Substantia nigra (tissue), 51 donors: ENCODE measurements at places on chromosomes 12 and 14.

GRCh38 chr12:12510141-12510540 lies 52.5 kb downstream of the DUSP16 start:
- no peak for DNase-seq

DNA sequence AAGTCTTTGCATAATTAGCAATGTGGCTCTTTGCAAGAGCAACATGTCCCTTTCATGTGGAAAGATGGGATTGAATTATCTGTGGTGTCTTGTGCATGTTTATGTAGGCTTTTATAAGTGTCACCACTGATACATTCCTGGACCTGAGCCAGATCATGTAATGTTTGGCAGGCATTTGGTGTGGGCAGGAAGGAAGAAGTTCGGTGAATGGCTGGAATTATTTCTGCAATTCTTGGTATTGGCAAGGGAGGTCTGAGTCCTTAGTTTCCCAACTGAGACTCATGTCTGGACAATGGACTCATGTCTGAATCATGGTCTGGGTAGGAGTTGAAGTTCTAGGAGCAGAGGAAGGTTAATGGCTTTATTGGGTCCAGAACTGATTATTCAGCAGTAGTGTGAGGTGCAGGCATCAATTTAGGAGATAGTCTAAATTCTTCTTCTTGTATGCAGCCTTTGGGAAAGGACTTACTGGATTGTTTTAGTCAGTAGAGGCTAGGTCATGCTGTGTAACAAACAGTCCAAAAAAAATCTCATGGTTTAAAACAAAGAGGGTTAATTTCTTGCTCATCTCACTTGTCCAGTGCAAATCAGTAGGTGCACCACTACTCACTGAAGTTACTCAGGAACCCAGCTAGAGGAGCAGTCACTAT lies 186.5 kb upstream of the LHX5 start:
- DNase-seq, result no peak

GRCh38 chr14:72155379-72155993 lies 223.3 kb downstream of the RGS6 start:
- no peak for DNase-seq

- no peak for DNase-seq
Measured at GRCh38 chr12:113230315-113231234, 9.3 kb downstream of the TPCN1 start.

GRCh38 chr14:92040431-92041051 lies 682 bp upstream of the TRIP11 start:
- no peak for DNase-seq

DNA sequence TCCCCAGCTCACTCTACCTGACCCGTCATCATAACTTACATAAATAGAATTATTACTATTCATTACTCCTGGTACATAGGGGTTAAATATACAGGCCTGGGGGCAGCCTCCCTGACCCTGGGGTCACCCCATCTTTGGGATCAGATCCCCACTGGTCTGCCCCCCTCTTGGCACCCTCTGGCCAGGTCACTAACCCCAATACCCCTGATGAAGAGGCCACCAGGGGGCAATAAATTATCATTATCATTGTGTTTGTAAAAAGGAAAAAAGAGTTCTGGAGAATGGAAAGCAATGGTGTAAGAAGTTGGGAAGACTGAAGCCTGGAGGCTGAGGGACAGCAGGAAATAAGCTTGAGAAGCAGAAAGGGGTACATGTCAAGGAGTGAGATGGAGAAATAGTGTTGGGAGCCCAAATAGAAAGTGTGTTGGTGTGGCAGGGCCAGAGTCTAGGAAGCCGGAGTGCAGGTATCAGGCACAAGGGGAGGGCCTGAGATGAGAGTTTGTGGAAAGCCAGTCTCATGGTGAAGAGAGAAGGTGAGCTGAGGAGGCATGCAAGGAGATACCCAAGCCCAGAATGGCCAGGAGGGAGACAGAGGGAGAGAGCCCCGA lies 6.1 kb upstream of the AAAS start:
- no peak for DNase-seq

DNA sequence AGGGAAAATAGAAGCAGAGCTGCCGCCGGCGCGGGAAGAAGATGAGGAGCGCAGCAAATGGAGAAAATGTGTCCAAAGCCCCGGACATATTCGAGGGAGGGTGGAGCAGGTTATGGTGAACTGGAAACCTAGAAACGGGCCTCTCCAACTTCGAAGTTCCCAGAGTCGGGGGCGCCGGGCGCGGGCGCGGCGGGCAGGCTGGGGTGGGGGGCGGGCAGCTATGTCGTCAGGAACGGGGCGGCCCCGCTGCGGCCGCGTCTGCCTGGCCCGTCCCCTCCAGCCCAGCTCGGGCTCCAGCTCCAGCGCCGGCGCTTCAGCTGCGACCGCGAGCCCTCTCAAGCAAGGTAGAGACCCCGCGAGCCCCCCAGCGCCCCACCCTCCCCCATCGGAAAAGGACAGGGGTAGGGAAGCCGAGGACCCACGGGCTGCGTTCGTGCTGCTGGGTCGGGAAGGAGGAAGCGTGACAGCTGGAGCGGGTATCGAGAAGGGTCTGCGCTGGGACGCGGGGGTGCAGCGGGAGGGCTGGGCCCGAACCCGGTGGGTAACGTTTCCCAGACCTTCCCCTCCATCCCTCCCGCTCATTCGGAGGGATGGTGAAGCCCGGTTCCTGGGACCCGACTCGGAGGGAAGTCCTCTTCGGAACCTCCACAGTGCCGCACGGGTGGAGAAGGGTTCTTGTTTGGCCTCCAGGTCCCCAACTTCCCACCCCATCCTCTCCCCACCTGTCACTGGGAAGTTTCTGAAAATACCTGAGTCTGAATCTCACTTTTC lies 1.0 kb downstream of the DGKA start:
- peak; percentile 61 for DNase-seq

GRCh38 chr12:1250641-1251040 lies 259.6 kb downstream of the ERC1 start:
- DNase-seq, result no peak

DNA sequence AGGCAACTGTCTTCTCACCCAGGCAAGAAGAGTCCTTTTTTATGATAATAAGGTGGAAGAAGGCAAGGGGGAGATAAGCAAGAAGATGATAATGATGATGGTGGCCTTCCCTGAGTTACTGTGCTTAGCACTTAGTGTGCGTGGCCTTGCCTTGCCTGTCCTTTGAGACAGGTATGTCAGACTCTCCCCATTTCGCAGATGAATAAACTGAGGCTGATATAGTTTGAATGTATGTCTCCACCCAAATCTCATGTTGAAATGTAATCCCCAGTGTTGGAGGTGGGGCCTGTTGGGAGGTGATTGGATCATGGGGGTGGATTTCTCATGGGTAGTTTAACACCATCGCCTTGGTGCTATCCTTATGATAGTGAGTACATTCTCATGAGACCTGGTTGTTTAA lies 8.6 kb upstream of the OAS3 start:
- no peak for DNase-seq

- DNase-seq, result no peak
Measured at GRCh38 chr14:54446161-54446693, 5.1 kb upstream of the CNIH1 start.

DNA sequence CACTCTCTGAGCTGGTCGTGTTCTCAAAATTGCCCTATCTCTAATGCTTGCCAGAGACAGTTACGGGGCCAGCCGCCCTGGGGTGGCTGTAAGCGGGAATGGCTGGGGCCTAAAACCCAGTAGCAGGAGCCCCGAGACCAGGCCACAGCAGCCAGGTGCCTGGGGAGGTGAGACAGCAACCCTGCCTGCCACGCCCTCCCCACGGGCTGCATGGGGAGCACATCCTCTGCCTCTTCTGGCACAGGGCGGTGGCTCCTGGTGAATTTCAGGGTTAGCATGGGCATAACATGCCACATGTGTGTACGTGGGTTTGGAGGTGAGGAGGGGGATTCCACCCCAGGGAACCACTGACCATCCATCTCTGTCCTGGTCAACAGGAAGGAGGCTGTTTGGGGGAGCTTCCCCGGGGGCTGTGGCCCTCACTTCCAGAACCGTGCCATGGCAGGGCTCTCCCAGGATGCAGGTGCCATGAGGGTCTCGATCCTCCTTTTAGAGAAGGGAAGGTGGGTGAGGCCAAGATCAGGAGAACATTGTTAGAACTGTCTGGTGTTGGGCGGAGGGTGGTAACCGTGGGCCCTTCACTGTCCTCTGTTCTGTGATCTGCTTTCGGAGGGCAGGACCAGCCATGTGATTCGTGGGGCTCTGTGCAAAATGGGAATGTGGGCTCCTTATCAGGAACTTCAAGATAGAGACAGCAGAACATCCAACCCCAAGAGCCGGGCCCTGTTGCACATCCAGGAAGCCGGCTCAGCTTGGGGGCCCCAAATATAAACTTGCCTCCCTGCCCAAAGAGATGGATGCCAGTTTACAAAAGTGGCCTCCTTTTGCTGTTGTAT lies 312.2 kb upstream of the DIO3 start:
- no peak for DNase-seq

DNA sequence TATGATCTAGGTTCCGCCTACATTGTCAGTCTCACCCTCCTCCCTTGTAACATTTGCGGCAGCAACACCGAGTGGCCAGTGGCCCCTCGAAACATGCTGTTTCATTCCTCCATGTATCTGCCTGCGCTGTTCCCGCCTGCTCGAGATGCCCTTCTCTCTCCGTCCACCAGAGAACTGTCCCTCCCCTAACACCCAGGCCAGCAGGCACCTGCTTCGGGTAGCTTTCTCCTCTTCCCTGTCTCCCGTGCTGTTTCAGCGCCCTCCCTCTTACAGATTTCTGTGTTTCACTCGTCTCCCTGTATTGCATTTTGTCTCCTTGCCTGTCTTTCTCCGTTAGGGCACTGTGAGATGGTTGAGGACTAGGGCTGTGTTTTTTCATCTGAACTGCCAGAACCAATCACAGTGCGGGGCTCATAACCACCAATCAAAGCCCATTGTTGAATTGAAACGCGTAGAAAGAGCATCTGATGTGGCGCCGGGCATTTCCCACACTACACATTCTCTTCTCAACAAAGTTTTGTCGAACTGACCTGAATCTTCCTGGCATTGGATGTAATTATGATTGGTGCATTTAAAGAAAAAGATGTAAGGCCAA lies 40.9 kb upstream of the ELK3 start:
- no peak for DNase-seq

GRCh38 chr12:96271469-96272199 lies 77.5 kb downstream of the ELK3 start:
- DNase-seq, result no peak

- peak; percentile 61 for DNase-seq
Measured at GRCh38 chr12:106645074-106645421, 62.2 kb downstream of the RFX4 start.

- peak; percentile 11 for DNase-seq
Measured at GRCh38 chr12:117367006-117367638, 5.7 kb upstream of the NOS1 start.

GRCh38 chr14:71956920-71957563 lies 24.8 kb downstream of the RGS6 start:
- DNase-seq, result no peak

- DNase-seq, result no peak
Measured at GRCh38 chr12:121352682-121353018, 439 bp upstream of the ANAPC5 start.

GRCh38 chr12:11863988-11864387 lies 206.8 kb upstream of the BCL2L14 start:
- DNase-seq, result no peak

DNA sequence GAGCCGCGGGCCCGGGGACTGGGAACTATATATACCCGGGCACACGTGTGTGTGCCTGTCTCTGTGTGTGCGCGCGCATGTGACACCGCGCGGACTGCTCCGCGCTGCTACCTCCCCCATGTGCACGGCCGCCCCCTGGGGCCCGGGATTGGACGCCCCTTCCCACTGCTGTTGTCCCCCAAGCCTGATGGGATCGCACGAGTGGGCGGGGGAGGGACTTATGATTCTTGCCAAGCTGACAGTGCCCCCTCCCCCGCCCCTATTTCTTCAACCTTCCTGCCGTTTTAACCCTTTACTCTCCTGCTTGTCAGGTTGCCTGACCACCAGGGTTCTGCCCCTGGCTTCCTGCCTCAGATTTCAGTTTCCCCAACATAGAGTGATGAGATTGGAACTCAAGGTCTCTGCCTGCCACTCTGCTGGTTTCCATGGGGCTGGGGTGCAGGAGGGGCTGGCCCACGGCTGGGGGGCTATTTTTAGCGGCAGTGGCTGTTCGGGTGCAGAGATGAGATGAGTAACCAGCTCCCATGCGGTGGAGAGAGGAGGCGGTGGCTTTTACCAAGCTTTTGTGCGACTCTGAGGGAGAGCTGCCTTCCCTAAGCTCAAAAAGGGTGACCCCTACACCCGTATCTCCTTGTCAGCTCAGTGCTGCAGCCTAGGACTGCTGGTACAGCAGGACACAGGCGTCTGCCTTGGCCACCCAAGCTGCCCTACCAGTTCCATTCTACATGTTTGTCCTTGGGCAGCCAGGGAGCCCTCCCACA lies at the start of gene DDN:
DDN (minus strand) TSS at position 5 of the 761 bp plus-strand sequence. CDS start 88 bp downstream, outside the sequence.
- no peak for DNase-seq

- no peak for DNase-seq
Measured at GRCh38 chr12:47801170-47801903, 18.4 kb downstream of the HDAC7 start.

DNA sequence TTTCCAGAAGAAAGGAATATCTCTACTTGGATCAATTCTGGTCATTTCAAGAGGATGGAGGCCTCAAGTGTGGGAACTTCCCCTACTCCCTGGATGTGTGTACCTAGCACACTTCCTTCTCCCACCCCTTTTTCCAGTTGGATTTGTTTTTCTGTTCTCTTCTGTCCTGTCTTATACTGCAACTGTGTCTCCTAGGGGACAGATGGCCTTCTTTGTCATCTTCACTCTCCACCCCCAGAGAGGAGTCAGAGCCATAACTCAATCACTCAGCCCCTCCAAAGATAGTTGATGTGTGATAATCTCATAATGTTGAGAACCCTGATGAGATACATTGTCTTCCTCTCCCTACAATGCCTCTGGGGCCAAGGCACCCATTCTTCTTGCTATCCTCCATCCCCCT lies 2.1 kb upstream of the DTX3 start:
- no peak for DNase-seq

DNA sequence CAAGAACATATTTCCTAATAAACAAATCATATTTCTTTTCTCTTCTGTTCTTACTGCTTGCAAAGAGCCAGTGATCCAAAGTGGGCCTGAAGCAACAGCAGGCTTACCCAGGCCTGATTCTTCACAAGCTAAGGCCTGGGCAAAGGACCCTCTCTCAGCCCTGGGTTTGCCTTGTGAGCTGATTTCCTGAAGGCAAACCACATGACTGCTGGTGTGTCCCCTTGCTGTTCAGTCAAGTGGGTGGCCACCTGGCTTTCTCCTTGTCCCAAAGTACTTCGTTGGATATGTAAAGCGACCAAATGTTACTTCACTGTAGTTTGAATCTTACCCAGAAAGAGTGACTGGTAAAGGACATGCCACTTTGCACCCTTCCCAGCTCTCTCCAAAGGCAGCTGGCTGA lies 392.9 kb downstream of the ZFP36L1 start:
- no peak for DNase-seq

DNA sequence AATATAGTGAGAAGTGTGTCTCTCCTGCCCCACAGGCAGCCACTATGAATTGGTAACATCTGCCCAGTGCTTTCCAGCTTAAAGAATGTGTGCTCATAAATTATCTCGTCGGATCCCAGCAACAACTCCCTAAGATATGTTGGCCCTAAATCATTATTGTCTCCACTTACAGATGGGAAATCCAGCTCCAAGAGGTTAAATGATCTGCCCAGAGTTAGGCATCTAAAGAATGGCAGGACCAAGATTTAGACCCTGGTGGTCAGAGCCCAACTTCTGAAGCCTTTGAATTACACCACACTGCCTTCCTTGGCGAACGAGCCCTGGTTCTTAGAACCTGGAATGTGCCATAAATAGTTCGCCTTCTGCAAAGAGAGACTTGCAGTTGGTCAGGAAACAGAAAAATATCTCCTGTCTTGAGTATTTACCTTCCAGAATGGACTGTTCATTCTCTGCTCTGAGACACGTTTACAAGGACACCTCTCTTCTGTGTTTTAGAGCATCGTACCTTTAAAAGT lies 20.1 kb upstream of the PLEK2 start:
- no peak for DNase-seq

- DNase-seq, result no peak
Measured at GRCh38 chr14:99382781-99383471, 97.7 kb downstream of the SETD3 start.
